Stimulated activated naive CD4-positive, alpha-beta T cell (primary cell): ENCODE measurements at places on chromosomes 13 and 19.

GRCh38 chr13:63393112-63393511 is 1977.5 kb upstream of the PCDH20 start:
- DNase-seq = no peak

DNA sequence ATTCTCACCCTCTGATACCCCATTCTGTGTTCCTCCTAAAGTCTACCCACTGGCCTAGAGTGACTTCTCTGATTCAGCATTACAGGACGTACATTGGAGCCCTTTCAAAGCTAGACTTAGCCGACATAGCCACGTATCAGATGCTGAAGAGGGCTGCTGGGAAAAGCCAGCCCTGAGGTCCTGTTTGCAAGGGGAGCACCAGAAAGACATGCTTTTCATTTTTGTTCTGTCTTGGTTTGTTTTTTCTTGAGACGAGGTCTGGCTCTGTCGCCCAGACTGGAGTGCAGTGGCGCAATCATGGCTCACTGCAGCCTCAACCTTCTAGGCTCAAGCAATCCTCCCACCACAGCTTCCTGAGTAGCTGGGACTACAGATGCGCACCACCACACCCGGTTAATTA is 6.3 kb upstream of the ZSWIM4 start:
- no peak for DNase-seq

GRCh38 chr19:29404951-29405727 is 120.7 kb upstream of the VSTM2B start:
- DNase-seq = no peak

GRCh38 chr13:73210218-73210883 is 151.5 kb downstream of the KLF5 start:
- no peak for DNase-seq

- no peak for DNase-seq
These were observed 36.7 kb downstream of the MPHOSPH8 start for GRCh38 chr13:19670147-19670546.

GRCh38 chr13:39656325-39656677 is 839 bp downstream of the COG6 start:
- DNase-seq = no peak

GRCh38 chr19:2806736-2807378 is 12.8 kb upstream of the ZNF554 start:
- DNase-seq = no peak

DNA sequence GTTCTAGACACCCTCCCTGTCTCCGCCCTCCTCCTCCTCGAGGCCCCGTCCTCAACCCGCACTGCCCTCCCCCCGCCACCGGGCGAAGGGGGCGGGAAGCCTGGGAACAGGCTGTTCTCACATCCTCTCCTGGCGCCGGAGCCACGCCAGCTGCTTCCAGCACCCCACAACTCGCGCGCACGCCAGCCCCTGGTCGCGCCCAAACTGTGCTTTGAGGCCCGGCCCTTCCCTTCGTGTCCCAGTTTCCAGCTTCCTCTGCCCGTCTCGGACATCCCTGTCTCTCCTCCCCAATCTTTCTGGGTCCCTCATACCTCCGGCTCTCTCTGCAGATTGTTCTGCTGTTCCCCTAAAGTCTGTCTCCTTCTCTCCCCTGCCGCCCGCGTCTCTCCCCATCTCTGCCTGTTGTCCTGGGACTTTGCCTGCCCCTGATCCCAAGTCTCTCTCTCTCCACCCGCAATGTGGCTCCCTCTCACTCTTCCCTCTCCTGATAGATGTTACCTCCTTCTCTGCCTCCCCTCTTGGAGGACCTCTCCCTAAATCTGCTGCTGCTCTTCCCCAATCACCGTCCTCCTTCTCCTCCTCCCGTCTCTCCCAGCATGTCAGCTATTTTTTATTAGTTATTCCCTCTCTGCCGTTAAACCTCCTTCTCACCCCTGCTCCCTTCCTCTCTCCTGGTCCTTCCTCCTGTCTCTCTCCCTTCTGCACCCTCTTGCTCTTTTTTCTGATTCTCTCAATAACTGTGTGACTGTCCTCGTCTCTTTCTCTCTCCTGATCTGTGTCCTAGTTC is 14.2 kb downstream of the DPF1 start:
- DNase-seq = no peak

- DNase-seq = no peak
These were observed 87.3 kb downstream of the ERCC5 start for GRCh38 chr13:102933122-102933521.

GRCh38 chr13:82963226-82964099 is 918.8 kb downstream of the SLITRK1 start:
- DNase-seq = no peak

DNA sequence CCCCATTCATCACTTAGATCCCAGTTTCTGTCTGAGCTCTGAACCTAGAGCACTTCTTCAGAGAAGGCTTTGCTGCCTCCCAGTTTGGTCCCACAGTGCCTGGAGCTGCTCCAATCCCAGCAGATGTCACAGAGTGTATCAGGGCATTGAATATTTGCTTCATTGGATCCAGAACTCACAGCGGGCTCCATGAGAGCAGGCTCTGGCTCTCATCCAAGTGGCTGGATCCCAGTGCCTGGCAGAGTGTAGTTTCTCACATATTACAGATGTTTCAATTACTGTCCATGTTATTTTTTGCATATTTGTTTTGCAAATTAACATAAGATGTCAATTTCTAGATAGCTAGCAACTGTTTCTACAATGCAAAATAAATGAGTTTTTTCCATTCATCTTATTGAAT is 50.6 kb downstream of the MYO16 start:
- DNase-seq = no peak

DNA sequence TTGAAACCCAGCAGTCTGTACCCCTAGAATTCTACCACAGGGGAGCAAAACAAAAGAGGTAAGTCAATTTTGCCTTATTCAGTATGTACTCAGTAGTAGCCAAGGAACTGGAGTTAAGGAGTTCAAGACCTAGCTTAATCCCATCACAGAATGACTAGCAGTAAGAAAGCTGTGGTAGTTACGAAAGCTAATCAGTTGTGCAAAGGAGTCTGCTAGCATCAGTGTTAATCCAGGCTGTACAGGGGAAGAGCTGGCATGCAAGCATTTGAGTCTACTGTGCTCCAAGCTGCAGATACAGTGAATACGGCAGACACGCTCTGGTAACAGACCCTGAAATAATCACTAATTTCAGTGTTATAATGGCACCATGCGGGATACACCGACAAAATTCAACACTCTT is 4.7 kb downstream of the DNMT1 start:
- no peak for DNase-seq

GRCh38 chr13:94947965-94948371 is 235.6 kb upstream of the SOX21 start:
- no peak for DNase-seq

DNA sequence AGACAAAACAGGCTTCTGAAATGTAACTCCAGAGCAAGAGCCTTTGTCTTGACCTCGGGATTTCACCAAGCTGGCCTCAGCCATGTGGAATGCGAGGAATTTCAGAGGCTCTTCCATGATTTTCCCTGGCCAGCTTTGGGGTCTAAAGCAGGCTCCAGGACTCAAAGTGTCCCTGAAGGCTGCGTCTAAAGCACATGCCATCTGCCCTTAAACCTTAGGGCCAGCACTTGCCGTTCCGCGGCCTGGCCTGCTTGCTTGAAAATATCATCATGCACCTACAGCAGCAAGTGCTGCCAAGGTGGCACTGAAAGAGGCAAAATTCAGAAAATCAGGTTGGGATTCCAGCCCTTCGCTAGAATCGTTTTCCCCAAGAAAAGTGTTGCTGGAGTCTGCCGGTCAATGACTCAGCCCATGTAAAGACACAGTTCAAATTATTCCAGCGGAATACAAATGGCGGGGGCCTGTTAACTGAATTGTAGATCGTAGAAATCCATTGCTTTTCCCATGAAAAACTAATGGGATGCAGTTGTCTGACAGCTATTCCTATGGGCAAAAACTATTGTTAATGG is 105.7 kb upstream of the RAP2A start:
- DNase-seq = no peak

DNA sequence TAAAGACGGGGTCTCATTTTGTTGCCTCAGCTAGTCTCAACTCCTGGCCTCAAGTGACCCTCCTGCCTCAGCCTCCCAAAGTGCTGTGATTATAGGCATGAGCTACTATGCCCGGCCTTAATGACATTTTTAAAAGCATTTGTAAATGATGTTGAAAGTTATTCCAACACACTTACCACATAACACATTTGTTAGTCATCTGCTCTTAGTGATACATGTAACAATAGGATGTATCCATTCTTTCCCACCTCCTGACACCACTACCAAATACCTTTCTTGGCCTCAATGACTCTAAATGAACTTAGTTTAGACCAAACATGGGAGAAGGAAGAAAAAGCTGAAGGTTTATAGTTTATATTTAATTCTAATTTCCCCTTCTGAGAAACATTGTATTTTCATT is 59.8 kb upstream of the MEDAG start:
- DNase-seq = no peak

- no peak for DNase-seq
These were observed 367.9 kb downstream of the SLC7A1 start for GRCh38 chr13:29227576-29227975.

- DNase-seq = no peak
These were observed 2.0 kb downstream of the SPRY2 start for GRCh38 chr13:80338781-80339562.

GRCh38 chr19:58555920-58556621 is 1.2 kb upstream of the CHMP2A start:
- no peak for DNase-seq

- DNase-seq = no peak
These were observed 607 bp downstream of the PLEKHJ1 start for GRCh38 chr19:2235381-2236063.

DNA sequence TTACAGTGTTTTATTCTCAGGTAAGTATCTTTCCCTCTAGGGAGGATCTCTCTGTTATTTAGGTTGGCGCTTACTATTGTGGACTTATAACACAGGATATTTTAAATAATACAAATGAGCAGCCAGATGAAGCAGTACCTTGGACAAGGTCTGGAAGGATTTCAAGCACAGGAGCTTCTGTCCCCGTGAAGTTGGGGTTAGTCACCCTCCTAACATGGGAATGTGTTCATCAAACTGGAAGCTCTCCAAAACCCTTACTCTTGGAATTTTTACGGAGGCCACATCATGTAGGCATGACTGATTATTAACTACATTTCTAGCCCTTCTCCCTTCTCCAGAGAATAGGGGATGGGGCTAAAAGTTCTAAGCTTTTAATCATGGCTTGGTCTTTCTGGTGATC is 38.3 kb upstream of the SPRY2 start:
- DNase-seq = no peak

- peak; percentile 79 for DNase-seq
These were observed 4.8 kb upstream of the TM9SF2 start for GRCh38 chr13:99496184-99497142.

- no peak for DNase-seq
These were observed 62.4 kb downstream of the MBNL2 start for GRCh38 chr13:97284558-97284957.

DNA sequence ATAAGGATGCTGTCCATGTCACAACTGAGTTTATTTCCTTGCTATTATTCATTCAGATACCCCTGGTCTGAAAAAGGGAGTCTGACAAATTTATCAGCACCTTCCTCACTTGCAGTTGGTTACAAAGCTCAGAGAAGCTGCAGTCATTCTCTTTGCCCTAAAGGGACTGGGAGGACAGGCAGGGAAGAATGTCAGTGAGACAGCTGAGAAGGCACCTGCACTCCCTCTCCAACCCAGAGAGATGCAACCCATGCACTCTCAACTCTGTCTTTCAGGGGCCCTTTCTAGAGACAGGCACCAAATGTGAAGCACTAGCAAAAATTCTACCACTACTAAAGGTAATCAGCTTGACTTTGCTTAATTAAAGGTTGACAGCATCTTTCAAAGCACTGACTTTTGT is 83.3 kb downstream of the CRYL1 start:
- no peak for DNase-seq

DNA sequence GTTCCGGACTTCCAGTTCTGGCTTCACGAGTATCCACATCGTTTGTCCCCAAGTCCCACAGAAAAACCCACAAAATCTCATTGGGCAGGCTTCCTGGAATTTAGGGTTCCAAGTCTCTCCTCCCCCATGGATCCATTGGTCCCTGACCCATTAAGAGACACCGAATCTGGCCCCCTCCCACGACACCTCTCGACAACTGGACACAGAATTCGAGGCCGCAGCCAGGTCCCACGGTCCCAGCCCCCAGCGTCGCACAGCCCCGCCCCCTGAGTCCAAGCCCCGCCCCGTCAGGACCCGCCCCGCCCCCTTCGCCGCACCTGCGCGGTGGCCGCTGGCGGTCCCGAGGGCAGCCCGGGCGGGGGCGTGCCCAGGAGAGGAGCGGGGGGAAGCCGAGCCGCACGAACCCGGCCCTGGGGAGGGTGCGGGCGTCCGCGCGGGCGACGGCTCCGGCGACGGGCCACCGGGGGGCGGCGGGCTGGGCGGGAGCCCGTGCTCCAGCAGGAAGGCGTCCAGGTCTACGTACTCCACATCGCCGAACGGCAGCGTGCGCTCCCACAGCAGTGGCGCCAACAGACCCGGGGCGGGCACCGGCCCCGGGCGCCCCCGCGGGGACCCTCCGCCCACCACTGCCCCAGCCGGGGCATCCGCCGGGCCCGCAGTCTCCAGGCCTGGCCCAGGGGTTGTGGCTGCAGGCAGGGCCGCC is 1.8 kb downstream of the DBP start:
- DNase-seq = peak; percentile 71

GRCh38 chr19:13094771-13095392 is 7.8 kb downstream of the LYL1 start:
- no peak for DNase-seq

DNA sequence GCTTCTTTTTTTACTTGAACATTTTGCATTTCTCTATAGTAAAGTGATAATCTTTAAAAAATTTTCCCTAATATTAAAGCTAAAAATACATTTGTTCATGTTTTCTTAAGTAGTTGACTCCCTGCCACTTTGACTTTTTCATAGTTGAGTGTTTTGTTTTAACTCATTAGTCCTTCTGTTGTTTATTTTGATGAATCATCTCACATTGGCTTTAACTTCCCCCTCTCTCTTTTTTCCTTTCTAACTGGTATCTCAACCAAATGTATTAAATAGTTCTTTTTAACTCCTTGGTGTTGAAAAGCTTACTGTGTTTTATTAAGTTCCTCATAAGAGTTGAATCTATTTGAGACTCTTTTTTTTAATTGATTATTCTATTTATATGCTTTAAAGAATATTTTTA is 2.8 kb downstream of the TNFSF13B start:
- DNase-seq = no peak
